Stimulated activated CD8-positive, alpha-beta memory T cell treated with anti-CD3 and anti-CD28 coated beads, Interleukin-15, amount 100 ng/mL, for 24 hours (primary cell): ENCODE measurements at places on chromosomes 3 and 15.

DNA sequence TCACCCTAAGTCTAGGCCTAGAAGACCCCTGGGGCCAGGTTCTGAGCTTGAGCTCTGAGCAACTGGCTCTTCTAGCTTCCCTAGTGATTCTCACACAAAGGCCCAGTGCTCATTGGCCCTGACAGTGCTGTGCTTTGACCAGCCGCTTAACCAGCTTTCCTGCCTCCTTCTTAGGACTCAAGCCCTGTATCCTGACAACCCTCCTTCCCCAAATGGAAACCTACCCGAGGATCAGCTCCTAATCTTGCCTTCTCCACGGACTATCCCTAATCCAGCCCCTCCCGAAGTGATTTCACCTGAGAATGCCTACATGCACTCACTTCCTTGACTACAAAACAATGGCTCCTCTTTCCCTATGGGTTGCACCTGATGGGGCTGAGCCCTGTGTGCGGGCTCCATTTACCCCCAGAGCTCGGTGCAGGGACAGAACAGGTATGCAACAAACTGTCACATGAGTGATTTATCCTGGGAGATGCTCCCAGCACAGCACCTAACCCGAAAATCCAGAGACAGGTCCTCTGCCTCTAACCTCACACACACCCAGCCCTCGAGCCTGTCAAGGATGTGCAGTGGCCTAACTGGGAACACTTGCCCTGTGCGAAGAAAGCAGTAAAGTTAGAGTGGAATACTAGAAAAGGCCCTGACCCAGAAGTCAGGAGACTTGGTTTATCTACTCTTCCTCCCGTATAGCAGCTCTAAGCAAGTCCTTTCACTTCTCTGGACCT lies 2.3 kb downstream of the MEGF11 start:
- DNase-seq, result no peak

- DNase-seq, result no peak
These were observed 39.5 kb downstream of the KBTBD8 start for GRCh38 chr3:67037615-67038014.

DNA sequence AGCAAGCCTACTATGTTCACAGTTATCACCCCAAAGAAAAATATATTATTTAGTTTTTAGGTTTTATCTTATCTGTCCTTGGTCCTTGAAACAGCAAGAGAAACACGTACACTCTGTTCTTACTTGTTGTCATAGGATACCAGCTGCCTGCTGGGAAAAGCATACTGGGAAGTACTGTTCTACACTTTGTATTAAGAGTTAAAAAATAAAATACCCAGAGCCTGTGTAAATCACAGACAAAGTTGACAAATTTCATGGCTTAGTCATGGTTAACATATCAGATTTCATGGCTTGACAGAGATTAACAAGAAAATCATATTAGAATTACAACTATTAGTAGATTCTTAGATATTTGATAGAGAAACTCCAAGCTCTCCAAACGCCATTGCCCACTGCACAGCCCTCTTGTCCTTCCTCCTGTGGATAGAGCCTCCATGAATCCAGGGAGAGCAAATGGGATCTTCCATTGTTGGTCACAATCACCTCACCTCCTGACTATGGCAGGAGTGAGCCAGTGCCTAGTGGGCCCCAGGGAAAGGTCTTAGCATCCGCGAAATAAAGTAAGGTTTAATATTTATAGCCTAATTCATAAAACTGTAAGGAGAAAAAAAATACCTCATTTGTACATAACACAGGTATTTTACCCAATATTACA lies 128.1 kb upstream of the WNT5A start:
- DNase-seq, result no peak

GRCh38 chr3:173583496-173583895 lies 186.0 kb downstream of the NLGN1 start:
- no peak for DNase-seq

DNA sequence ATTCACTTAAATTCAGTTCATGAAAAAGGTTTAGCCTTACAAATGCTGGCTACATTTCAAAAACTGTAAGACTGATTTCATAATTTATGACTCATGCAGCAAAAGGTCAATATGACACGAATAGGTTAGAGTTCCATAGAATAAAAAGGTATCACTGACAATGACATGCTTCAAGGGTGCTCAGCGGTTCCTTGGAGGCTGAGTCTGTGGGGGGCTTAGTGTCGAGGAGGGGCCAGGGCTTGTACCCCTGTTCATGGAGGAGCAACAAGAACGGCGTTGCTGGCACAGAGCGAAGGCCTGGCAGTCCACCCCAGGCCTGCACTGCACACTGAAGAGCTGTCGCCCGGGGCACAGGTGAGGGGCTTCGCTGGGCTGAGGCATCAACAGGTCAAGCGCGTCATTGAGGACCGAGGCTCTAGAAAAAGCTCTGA lies 174.2 kb downstream of the NR1D2 start:
- no peak for DNase-seq

DNA sequence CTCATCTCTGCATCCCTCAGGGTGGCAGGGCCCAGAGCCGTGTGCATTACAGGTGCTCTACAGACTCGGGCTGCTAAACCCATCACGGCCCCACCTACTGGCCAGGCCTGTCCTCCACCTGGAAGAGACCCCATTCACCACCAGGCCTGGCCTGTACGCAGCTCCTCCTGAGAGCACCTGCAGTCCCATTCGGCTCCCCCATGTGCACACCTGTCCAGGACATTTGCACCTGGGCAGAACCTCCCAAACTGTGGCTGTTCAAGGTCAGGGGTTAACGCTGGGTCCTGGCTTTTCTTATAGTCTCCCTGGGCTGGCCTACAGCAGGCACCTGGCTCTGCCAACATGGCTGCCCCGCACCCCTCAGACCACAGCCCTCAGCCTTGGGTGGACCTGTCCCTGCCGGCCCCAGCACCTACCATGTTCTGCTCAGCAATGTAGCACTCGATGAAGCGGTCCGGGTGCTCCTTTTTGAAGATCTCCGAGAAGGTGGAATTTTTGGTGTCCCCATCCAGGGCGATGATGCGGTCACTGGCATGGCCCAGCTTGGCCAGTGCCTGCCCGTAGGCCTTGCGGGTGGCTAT lies 25.7 kb downstream of the TKT start:
- DNase-seq, result no peak

GRCh38 chr15:60155661-60156060 lies 151.6 kb downstream of the FOXB1 start:
- DNase-seq, result no peak

- no peak for DNase-seq
These were observed 16.4 kb downstream of the SNX1 start for GRCh38 chr15:64112073-64112772.

- no peak for DNase-seq
These were observed 25.1 kb upstream of the GABPB1 start for GRCh38 chr15:50380089-50380488.

- DNase-seq, result no peak
These were observed 80.5 kb downstream of the USF3 start for GRCh38 chr3:113615976-113616375.

DNA sequence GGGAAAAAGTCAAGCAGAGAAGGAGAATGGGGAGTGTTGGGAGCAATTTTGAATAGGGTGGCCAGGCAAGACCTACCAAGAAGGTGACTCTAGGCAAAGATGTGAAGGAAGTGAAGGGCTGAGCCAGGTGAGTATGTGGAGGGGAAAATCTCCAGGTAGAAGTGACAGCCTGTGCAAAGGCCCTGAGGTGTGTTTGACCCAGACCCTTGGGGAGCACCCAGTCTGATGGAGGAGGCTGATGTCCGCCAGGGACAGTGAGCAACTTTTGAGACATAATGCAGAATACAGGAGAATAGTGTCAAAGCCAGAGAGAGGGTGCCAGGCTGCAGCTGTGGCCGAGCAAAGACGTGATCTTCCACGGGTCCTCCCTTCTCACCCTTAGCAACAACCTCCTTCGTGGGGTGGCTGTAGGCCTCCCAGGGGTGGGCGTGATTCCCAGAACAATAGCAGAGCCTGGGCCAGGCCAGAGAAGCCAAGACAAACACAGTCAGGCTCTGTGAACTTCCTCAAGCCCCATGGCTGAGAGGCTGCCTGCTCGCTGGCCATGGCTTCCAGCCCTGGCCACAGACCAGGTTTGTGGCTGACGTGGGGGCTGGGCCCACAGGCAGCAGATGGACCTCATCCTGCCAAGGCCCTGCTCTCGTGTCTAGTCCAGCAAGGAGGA lies 58.1 kb downstream of the SLC6A6 start:
- DNase-seq, result no peak

DNA sequence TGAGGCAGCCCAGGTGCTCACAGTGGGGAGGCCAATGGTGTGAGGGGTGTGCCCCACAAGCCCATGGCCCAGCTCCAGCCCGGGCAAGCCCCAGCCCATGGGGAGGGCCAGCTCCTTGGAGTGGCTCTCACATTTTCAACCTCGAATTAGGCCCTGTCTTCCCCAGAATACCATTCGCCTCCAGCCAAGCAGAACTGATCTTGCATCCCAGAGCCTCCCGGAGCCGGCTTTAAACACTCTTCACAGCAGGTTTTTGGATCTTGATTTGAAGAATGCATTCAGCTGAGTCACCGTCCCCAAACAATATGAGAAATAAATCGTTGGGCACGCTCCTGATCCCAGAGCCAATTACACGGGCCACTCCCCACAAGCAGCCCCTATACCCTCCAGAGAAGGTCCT lies 23.7 kb downstream of the TPRA1 start:
- DNase-seq, result no peak

GRCh38 chr3:59774000-59774399 lies 724.2 kb upstream of the CFAP20DC start:
- DNase-seq, result no peak

DNA sequence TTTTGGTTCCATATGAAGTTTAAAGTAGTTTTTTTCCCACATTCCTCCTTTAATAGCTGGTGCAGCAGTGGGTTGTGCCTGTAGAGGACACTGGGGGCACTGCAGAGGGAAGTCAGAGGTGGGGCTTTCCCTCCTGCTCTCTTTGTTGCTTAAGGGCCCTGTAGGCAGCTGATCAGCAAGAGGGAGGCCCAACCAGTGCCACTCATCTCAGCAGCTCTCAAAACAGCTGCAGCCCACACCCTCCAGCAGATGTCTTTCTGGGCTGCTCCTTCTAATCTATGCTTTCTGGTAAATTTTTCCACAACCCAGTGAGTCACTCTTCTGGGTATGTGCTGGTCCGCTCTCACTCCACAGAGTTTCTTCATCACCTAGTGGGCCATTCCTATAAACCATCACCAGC lies 263.8 kb downstream of the FEZF2 start:
- DNase-seq, result no peak

- DNase-seq, result no peak
These were observed 713.2 kb downstream of the NLGN1 start for GRCh38 chr3:174110761-174111160.

DNA sequence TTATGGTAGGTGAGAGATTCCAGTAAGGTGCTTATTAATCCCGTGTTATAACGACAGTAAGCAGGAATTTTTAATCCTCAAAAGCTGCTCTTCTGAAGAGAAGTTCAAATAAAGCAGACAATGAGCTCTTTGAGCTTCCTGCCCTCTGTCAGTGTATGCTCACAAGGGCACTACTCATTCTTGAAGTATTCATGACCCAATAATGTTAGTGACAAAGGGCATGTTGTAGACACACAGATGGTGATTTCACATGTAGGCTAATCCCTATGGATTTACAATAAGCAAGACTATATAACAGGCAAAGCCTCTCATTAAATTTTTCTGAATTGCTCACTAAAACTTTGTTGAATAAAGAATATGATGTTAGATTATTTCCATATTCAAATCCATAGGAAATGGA lies 578.6 kb downstream of the RSL24D1 start:
- DNase-seq, result no peak

DNA sequence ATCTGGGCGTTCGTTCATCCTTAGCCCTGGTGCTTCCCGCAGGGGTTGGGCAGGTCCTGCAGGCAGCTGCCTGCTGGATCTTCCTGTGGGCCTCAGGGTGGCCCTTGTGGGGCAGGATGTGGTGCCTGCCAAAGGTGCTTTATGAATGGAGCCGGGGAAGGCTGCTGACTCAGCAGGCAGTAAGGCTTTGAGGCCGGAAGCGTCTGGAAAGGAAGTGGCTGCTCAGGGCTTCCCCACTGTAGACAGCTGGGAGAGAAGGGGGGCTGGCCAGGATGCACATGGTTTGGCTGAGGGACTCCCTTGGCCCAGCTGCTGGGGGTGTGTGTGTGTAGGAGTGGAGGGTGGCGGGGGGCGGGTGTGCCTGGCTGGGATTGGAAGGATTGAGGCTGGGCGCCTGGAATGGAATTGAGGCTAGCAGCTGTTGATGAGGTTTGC lies 12.9 kb downstream of the CD276 start:
- peak; percentile 35 for DNase-seq
